ENCODE measurements at places on chromosomes 1 and 21.

DNA sequence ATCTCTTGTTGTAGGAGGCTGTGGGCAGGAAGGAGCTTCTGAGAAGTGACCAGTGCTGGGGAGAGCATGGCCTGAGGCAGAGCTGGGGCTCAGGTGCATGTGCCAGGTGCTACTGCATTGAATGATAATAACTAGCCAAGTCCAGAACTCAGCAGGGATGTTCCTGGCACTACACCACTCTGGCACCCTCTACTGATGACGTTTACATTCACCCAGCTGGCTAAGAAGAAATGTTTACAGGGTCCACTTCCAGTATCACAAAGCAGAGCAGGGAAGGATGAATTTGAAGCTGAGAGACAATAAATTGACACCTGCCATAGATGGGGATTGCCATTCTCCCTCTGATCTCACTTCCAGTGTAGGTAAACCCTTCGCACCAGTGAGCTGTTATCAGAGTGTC, 411.8 kb downstream of the SETD4 start:
- no peak for DNase-seq

DNA sequence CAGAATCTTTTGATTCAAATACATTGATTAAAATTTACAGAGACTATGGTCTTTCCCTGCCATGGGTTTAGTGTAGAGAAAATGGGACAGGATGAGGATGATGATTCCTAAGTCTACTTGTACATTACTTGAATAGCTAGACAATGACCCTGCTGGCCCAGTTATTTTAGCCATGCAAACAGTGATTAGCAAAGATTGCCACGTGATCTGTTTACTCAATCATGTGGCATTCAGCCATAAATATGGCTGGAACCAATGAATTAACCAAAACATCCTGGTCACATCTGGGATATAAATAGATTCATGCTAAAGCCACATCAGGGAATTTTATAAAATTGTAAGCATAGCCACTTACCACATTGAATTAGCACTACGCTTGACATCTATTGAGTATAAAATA, 167.3 kb downstream of the PBX1 start:
- no peak for DNase-seq

DNA sequence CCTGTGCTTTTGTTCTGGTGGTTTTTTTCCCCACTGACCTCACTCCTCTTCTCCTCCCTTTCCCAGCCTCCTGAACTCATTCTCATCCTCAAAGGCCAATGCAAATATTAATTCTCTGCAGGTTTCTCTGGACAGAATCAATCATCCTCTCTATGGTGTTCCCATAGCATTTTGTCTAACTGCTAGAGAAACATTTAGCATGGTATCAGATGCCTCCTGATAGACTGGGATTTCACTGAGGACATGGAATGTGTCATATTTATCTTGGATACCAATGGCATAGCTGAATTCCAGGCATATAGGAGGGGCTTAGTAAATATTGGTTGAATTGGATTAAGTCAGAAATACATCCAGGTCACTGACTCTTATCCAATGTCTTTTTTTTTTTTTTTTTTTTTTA, 46.1 kb upstream of the SRP9 start:
- no peak for DNase-seq

GRCh38 chr1:94721240-94721639, 98.9 kb upstream of the SLC44A3 start:
- no peak for DNase-seq

DNA sequence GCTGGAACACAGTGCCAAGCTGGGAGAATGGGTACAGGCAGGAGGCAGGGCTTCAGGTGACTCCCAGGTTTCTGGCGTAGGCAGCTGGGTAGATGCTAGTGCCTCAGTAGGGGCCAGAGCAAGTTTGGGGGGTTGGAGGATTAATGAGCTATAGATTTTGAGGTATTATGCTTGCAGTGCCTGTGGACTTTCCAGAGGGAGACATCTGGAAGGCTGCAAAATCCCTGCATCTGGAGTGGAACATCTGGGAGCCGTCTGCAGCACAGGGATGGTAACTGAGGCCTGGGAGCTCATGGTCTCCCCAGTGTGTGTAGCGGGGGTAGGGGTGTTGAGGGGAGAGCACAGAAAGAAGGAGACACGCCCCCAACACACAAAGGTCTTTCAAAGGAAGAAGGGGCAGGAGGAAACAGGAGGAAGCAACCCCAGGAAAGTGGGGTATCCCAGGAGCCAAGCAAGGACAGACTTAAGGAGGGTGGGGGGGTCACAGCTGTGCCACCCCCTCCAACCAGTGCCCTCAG, 2.2 kb upstream of the PDZK1IP1 start:
- no peak for DNase-seq

DNA sequence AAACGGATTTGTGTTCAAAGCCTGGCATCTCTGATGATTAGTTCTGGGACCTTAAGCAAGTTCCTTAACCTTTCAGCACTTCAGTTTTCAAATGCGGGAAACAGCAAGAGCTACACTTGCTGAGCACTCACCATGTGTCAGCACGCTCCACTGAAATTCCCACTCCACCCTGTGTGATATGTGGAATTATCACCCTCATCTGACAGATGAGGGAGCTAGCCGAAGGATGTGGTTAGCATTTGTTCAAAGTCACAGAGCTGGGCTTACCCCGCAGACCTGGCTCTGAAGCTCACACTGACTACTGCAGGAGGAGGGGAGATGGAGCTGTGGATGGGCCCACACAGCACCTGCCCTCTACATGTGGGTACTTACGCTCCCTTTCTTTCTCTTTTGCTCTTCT, 29.1 kb downstream of the IL12RB2 start:
- DNase-seq = no peak

DNA sequence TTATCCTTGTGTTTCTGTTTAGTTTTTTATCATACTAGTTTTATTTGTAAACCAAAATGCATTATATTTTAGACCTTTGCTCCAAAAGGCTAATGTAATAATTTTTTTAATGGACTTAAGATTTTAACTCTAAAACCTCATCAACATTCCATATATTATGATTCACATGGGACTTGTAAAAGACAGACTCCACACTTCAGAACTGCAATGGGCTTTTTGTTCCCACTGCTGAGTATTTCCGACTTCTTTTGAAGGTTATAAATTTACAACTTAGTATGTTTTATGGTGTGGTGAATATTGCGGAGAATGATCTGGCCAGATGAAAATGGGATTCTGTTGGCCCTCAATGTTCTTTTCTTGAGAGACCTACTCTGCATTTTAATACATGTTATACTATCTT, 678.5 kb downstream of the USP25 start:
- no peak for DNase-seq

DNA sequence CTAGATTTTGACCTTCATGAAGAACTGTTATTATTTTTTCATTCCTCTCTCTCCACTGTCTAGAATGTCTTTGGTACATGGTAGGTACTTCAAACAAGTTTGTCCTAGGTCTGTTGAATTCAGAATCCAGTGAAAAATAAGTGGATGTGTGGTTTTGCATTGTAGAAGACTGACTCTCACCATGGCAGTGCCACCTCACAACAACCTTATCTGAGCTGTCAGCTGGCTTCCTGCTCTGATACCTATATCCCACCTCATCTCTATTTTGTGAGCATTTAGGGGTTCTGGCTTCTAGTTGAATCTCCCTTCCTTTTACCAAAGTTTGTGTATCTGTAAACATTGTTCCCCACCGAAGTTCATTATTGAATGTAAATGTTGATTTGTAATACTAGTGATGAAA, 9.1 kb downstream of the SWT1 start:
- DNase-seq = no peak

GRCh38 chr1:67780637-67781036, 52.6 kb downstream of the GNG12 start:
- DNase-seq = no peak

- DNase-seq = peak; percentile 24
Measured at GRCh38 chr1:193183019-193183627, 3.3 kb downstream of the B3GALT2 start.

- DNase-seq = no peak
Measured at GRCh38 chr1:96721053-96721415, 550 bp upstream of the PTBP2 start.

DNA sequence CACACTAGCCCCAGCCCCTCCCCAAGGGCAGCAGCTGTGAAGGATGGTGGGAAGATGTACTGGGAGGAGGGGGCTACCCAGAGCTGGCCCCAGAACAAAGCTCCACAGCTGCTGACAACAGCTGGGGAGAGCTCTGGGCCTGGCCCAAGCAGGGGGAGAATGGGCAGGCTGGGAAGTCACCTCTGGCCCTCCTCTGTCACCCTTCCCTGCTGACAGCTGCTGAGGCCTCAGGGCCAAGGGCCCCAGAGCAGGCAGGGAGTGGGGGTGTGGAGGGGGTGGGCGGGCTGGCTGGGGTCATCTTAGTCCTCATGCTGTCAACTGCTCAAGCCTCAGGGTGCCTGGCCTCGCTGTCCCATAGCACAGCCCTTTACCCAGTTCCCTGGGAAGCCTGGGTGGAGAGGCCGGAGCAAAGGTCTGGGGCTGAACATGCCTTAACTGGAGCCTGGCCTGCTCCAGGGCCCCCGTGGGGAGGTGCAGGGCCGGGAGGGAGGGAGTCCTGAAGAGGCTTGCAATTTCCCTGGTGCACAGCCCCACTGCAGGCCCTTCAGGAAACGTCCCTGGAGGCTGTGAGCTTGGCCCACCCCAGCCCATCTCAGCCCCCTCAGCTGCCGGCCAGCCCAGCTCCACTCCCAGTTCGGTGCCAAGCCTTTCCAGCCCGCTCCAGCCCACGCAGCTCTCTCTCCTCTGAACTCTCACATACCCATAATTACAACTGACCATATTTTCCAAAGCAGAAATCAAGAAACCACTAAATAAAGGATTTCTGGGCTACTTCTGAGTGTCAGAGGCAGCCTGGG, 25.7 kb downstream of the HSPG2 start:
- DNase-seq = no peak

GRCh38 chr1:240906477-240906876, 294.5 kb upstream of the GREM2 start:
- no peak for DNase-seq

GRCh38 chr1:108345776-108346531, 102.1 kb upstream of the NBPF4 start:
- no peak for DNase-seq

GRCh38 chr1:248886237-248886895, 19.7 kb upstream of the PGBD2 start:
- no peak for DNase-seq

GRCh38 chr1:200035956-200036618, 8.6 kb downstream of the NR5A2 start:
- no peak for DNase-seq

DNA sequence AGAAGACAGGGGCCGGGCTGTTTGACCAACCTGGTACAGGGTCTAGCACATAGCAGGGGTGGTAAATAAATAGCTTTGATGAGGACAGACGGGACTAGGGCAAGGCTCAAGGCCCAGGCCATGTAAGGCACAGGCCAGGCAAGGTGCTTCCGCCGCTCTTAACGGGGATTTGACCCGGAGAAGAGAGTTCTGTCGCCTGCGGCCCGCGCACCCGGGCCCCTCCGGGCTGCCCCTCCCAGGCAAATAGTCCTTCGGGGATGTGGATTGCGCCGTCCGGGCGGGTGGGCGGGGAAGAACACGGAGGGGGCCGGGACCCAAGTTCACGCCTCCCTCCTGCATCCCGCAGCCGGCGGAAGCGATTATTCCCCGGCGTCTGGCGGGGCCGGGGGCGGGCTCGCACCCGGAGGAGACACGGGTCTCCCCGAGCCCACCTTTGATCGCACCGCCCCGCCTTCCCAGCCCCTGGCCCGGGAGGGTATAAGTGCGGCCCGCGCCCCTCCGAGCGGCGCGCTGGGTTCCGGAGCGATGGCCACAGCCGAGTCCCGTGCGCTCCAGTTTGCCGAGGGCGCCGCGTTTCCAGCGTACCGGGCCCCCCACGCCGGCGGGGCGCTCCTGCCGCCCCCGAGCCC, at the start of gene MIXL1:
Gene MIXL1, plus strand, starts transcription at position 508 of the 629 bp plus-strand sequence. Its CDS starts 18 bp downstream, at position 526.
- peak; percentile 38 for DNase-seq

GRCh38 chr21:17930093-17930492, 110.9 kb upstream of the C21orf91 start:
- DNase-seq = no peak

- no peak for DNase-seq
Measured at GRCh38 chr1:207405814-207406213, 48.3 kb upstream of the CR2 start.

DNA sequence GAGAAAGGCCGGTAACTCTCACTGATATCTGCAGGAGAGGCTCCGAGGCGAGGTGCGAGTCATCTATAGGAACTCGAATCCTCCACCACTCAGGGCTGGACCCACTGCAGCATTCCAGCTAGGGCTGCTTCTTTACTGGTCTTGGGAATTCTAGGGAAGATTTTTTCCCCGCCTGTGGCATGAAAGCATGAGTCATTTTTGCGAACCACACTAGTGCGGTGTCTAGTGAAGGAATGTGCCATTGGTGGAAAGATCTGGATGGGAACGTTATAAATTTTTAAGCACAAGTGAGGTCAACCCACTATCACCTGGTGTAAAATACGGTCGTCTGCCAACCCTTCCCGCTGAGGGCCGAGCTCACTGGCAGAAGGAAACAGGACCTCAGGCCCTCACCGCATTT, 49.7 kb downstream of the SYF2 start:
- DNase-seq = no peak

DNA sequence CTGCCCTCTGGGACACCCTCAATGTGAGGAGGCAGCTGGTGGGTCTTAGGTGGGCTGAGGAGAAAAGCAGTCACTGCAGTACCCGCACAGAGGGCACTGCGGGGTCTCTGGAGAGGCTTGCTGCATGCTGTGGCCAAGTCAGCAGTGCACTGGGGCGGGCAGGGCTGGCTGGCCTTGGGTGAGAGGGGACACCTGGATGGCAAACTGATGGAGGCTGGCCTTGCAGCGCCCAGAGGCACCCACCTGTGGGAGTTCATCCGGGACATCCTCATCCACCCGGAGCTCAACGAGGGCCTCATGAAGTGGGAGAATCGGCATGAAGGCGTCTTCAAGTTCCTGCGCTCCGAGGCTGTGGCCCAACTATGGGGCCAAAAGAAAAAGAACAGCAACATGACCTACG, 3.2 kb downstream of the ELF3 start:
- DNase-seq = no peak

DNA sequence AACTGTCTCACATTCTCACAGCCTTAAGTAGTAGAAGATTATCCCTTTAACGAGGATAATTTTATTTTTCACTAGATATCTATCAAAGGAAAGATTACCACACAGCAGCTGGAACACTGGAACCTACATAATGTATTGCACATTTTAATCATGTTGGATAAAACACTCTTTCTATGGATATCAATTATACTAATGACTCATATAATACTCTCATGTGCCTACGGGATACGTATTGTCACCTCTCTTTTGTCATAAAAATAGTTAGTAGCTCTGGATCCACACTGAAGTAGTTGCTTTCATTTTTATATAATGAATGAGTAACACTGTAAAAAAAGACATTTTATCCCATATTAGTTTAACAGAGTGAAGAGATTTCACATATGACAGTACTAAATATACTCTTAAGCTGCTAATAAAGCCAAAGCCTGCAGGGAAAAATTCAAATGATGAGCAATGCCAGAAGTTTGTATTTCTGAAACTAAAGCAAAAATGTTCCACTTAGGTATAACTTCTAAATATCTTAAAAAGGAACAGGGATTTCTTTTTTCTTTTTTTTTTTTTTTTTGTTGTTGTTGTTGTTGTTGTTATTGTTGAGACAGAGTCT, 408.7 kb upstream of the PKN2 start:
- no peak for DNase-seq

- no peak for DNase-seq
Measured at GRCh38 chr1:188670837-188671236, 1806.8 kb downstream of the BRINP3 start.

All from endothelial cell (in vitro differentiated cells).